HEK293T (cell line): ENCODE measurements at places on chromosomes 3 and 15.

- no peak for DNase-seq
These were observed 320.9 kb upstream of the CTDSPL start for GRCh38 chr3:37540786-37541185.

- DNase-seq = no peak
These were observed 67.9 kb downstream of the CYFIP1 start for GRCh38 chr15:22912256-22912655.

DNA sequence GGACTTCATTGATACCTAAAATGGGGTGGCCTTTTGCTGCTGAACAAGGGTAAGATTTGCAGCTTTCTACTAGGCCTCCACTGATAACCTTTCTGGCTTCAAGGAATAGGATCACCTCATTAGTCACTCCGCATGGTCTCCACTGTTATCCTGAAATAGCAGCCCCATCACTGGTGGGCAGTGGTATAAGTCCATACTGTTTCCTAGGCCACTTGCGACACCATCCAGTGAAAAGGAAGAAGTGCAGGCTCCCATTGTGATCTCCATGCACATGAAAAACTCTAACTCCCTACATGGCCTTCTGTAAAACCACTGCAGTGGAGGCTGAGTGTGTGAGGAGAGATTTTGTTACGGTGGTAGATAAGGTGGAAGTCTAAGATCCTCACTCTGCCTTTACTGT lies 1455.9 kb downstream of the SI start:
- peak; percentile 39 for DNase-seq

DNA sequence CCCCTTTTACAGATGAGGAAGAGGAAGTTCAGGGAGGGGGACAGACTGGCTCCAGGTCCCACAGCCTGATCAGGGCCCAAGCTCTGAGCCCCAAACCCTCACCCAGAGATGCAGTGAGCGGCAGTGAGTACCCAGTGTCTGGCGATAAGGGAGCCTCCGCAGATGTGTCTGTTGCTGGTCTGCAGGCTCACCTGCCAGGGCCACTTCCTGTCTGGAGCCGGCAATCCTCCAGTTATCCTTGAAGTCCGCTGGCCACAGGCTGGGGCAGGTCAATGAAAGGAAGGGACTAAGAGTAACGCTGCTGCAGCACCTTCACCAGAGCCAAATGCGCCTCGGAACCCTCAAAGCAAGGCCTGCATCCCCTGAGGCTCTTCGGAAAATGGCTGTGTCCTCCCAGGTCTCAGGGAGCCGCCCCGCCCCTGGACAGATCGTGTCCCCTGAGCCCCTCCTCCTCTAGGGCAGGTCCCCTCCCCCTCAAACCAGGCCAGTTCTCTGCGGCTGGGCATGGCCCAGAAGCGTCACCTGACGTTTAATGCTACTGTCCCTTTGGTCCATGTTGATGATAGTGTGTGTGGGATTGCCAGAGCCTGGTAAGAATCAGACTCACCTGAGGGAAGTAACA lies 51.5 kb downstream of the MYL3 start:
- no peak for DNase-seq

DNA sequence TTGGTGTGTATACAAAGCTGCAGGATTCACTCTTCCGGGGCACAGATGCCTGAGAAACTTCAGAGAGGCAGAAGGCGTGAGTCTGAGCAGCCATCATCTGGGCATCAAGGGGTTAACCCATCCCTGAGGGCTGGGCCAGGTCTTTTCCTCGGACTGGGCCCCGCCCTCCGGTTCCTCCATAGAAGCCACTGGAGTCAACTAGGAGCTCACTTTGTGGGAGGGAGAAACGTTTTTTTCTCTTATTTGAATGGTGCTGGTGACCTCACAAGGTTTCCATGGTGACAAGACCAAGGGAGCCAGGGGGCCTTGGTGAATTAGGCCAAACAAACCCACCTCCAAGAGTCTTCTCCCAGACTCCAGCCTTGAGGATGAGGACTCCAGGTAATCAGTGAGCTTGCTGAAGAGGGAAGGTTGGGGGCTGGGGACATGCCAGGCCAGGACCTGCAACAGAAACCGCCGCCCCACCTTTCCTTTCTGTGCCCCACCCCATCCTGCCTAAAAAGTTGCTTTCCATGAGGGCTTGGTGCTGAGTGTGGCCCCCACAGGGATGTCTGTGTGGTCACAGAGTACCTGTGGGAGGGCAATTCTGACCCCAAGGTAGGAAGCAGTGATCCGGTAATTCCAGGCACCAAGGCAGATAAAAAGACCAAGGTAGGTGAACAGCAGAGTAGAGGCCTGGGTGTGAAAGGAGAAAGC lies 14.8 kb upstream of the INSYN1 start:
- no peak for DNase-seq

GRCh38 chr3:137789236-137789635 lies 25.1 kb downstream of the SOX14 start:
- no peak for DNase-seq

- DNase-seq = no peak
These were observed 34.0 kb upstream of the ARPIN start for GRCh38 chr15:89946681-89947299.

DNA sequence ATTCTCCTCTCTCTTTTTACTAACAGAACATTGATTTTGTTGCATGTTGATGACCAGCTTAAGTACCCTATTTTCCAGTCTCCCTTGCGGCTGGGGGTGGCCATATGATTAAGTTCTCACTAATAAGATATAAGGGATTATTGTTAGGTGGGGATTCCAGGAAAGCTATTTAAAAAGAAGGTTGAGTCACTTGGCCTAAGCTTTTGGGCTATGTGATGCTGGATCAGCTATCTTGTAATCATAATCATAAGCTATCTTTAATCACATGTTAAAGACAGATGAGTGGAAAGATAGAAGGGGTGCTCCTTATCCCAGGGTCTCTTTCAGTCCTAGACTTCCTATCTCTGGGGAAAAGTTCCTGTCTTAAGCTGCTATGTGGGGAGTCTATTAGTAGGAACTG lies 59.9 kb downstream of the CGNL1 start:
- no peak for DNase-seq

DNA sequence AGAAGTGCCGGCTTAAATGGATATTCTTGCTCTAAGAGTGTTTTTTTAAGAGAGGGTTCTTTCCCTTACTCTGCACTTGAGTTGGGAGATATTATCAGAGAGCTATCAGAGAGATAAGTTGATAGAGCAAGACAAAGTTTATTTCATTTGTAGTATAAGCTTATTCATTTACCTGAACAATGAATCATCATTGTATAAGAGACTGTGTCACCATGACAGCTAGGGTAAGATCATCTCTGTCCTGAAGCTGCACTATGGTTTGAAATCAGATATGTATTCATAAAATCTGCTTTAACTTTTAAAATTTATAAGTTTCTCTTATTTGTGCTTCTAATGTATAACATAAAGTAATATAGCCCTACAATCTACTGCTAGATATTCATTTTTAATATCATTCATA lies 128.1 kb upstream of the ARL6 start:
- DNase-seq = no peak

DNA sequence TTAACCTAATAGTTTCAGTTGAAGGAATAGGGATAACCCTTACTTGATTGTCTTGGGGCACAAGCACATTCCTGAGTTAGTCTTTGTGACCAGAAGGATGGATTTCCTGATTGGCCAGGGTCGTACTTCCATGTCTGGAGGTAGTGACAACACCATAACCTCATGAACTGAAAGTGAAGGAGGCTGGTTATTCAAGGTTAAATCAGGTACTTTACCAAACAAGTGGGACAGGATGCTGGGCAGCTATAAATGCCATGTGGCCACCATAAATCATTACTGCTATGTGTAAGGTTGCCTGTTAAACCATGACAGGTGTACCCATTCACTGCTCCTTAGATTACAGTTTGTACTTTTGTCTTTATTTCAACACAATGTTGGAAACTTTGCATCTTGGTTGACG lies 128.3 kb upstream of the SAMMSON start:
- no peak for DNase-seq

GRCh38 chr3:43181202-43181821 lies 75.4 kb upstream of the POMGNT2 start:
- no peak for DNase-seq

DNA sequence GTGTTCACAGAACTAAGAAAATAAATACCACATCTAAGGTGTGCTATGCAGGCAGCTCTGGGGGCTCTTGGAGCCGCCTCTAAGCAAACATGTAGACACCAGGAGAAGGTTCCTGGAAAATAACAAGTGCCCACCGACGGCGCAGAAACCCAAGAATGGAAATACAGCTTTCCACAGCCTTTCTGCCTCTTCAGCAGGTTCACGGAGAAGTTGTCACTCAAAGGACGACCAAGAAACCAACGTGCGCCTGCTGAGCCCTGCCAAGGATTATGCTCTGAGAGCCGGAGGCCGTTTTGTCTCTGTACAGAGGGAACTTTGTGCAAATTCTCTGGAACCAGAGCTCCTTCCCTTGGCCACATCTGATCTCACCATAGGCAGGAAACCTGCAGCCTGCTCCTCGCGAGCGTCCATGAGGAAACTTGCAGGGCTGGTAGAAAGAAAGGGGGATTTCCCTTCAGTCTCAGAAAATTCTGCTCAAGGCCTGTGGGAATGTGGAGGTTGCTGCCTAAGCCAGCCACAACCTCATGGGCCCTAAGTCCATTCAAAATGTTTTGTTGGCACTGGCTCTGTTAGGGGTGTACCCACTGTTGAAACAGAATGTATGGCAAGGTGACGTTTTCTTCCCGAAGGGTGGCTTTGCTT lies 40.6 kb upstream of the ETV5 start:
- no peak for DNase-seq

- no peak for DNase-seq
These were observed 103.6 kb downstream of the OTOL1 start for GRCh38 chr3:161600173-161600572.

GRCh38 chr3:170689893-170690660 lies 104.2 kb upstream of the SLC7A14 start:
- peak; percentile 78 for DNase-seq

GRCh38 chr15:79987969-79988368 lies 17.0 kb upstream of the BCL2A1 start:
- DNase-seq = no peak

DNA sequence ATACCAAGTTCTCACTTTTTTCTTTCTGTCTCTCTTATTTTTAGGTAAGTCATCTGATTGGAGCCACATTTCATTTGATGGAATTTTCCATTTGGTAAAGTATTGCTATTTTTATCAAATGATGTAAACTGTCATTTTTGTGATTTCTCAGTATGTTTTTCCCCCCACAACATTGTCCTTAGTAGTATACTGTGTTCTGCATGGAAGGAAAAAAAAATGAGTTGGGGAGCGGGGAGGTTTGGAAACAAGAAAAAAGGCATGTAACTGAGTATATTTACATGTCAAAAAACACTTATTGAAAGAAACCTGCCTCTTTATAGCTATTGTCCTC lies 104.2 kb downstream of the FILIP1L start:
- no peak for DNase-seq

GRCh38 chr3:70603103-70603502 lies 290.7 kb upstream of the MDFIC2 start:
- DNase-seq = no peak

- DNase-seq = no peak
These were observed 6.5 kb downstream of the TOPAZ1 start for GRCh38 chr3:44248152-44248551.

DNA sequence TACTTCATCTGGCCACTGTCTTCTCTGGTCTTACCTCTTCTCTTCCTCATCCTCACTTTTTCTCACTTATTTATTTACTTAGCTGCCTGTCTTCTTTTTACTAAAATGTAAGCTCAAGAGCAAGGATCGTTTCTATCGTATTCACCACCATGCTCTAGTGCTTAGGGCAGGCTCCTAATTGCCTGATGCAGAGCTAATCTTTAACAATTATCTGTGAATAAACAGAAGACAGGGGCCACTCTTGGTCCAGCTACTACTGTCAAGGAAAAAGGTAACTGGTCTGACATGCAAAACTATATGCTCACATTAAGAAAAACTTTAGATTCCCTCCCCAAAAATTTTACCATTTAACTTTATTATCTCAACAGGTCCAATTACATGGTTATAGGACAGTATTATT lies 17.5 kb downstream of the PIK3R4 start:
- DNase-seq = no peak

GRCh38 chr3:13204177-13204581 lies 130.9 kb upstream of the IQSEC1 start:
- DNase-seq = no peak

GRCh38 chr3:42771271-42771670 lies 1.8 kb downstream of the CCDC13 start:
- no peak for DNase-seq

GRCh38 chr3:133460809-133461208 lies 61.0 kb downstream of the BFSP2 start:
- DNase-seq = no peak

DNA sequence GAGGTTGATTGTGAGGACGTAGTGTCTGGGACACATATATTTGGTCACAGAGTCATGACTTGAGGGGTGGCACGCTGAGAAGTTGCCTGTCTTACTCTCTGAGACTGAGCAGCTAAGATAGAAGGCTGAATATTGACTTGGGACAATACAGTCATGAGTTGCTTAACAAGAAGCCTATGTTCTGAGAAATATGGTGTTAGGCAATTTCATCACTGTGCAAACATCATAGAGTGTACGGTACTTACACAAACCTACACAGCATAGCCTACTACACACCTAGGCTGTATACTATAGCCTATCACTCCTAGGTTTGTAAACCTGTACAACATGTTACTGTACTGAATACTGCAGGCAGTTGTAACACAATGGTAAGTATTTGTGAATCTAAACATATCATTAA lies 30.3 kb upstream of the SPESP1 start:
- DNase-seq = no peak

DNA sequence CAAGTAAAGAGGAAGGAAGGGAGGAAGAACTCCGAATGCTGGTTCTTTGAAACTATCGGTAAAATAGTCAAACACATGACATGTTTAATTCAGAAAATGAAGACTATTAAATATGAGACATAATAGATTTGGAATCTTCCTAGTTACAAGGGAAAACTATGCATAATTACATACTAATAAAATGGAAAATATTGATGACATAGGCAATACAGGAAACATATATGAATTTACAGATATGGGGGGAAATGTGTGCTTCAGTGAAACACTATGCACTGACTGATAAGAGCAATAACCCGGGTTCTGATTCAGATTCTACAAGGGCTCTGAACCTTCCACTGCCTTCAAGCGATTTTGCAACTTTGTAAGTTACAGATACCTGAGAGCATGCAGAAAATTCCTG lies 185.9 kb downstream of the PDE8A start:
- no peak for DNase-seq

- DNase-seq = no peak
These were observed 17.3 kb downstream of the CISH start for GRCh38 chr3:50594253-50594785.

GRCh38 chr15:101022876-101023275 lies 103.7 kb downstream of the LRRK1 start:
- DNase-seq = no peak
